ENCODE measurements at places on chromosomes 3 and 15.

- DNase-seq = no peak
Measured at GRCh38 chr3:130640027-130640426, 106.6 kb downstream of the PIK3R4 start.

DNA sequence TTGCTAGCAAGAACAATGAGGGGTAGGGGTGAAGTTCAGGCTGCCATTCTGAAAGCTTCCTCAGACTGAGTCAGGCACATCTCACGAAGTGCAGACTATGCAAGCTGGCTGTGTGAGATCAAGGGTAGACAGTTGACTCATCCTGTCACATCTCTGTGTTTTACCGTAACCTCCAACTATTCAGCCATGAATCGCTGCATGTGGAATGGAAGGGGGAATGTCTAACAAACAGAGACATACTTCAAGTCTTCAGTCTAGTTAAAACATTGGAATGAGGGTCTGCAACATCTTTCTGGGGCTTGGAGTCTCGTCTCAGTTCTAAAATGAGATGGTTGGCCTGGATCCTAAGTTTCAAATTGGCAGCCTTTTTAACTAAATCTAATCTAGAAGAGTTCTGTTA, 25.9 kb downstream of the AGTR1 start:
- no peak for DNase-seq

DNA sequence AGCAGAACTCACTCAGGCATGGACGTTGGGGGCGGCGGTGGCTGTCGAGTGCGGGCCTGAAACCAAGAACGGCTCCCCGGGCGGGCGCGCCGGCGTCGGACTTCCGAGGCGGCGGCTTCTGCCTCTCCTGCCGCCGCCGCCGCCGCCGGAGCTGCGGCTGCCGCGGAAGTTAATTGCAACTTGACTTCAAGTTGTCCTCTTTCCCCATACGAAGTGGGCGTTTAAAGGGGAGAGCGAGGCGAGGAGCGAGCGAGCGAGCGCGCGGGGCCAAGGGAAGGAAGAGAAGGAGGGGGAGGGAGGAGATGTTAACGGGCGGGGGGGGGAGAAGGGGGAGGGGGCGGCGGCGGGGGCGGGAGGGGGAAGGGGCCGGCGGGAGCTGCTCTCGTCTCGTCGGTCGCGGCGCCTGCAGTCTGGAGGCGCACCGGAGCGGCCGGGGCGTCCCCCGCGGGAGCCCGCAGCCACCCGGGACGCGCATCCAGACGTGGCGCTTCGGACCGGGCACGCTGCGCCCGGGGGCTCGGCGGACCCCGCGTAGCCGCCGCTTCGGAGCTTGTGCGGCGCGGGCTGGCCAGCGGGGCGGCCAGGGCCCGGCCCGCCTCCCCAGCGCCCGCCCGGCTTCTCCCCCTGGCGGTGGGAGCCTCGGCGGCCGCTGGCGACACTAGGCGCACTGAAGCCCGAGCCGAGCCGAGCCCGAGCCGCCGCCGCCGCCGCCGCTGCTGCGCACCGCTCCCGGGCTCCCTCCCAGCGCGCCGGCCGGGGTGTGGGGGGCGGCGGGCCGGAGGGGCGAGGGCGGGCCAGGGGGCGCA, 19.7 kb upstream of the SATB1 start:
- peak; percentile 80 for DNase-seq

DNA sequence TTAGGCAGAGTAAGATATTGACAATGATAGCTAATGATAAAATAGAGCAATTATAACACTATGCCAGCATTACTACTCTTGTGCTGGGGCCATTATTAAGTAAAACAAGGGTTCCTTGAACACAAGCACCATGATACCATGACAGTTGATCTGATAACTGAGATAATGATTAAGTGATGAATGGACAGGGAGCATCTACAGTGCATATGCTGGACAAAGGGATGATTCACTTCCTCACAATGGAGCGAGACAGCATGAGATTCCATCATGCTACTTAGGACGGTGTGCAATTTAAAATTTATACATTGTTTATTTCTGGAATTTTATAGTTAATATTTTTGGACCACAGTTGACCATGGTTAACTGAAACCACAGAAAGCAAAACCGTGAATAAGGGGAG, 156.6 kb downstream of the FHIT start:
- DNase-seq = no peak

DNA sequence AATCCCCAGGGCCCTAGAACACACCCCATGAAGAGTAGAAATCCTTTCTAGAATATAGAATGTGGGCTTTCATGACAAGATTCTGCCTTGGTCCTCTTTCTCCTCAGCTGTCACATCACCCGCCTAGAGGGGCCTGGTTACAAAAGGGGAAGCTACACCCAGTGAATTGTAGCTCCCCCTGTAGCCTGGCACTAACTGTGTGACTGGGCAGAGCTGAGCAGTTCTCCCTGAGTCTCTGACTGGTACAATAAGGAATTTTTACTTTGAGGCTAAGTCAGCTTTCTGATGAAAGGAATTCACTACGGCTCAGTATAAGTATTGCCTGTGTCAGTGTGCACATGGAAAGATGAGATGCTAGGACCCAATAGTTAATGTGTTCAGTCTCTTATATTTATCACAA, 28.7 kb upstream of the ZNF148 start:
- DNase-seq = no peak

DNA sequence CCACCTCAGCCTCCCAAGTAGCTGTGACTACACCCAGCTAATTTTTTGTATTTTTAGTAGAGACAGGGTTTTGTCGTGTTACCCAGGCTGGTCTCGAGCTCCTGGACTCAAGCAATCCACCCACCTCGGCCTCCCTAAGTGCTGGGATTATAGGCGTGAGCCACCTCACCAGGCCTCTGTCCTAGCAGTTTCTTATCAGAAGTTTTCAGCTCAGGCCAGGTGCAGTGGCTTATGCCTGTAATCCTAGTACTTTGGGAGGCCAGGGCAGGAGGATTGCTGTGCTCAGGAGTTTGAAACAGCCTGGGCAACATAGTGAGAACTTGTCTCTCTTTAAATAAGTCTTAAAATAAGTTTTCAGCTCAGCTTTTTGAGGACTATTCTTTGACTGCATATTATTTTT, 48.4 kb downstream of the SGO1 start:
- no peak for DNase-seq

DNA sequence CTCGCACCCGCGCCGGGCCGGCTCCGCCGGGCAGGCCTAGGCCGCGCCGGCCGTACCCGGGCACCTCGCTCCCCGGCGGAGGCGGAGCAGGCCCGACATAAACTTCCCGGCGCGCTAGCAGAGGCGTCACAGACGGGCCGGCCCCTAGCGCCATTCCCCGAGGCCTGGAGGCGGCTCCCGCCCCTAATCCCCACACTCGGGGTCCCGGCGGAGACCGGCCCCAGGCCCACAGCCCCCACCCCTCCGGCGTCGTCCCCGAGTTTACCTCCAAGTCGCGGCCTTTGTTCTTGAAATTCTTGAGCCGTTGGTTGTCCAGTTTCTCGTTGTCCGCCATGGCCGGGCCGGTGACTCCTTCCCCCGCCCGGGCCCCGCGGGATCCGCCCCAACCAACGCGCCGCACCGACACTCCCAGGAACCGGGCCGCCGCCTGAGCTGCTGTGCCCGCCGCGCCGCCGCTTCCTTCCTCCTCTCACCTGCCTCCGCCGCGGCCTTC, 376 bp downstream of the KPNA4 start:
- no peak for DNase-seq

- no peak for DNase-seq
Measured at GRCh38 chr15:47516972-47517371, 200.3 kb upstream of the SEMA6D start.

GRCh38 chr3:117722856-117723255, 1013.3 kb downstream of the TUSC7 start:
- DNase-seq = no peak

DNA sequence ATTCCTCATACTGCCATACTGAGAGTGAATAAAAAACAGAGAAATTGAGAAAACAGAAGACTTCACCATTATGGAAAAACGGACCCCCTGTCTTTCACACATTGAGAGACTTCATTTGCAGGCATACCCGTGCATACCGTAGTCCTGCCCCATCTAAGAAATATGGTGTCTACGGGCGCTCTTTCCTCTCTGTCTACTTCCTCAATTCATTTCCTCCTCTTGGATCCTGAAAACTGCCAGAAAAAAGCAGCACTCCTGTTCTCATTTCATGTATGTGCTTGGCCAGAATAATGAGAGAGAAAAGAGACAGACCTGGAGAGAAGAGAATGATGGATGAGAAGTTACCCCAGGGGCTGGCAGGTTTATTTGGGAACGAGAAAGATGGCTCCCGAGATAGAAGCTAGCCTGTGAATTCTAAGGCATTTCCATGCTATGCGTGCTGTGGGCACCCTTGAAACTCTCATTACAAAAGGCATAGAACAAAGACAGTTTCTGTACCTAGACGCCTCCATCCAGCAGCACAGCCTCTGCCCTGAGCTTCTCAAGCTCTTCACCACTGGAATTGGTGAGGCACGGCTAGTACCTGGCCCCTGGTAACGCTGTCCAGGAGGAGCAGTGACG, 62.5 kb upstream of the EPHB3 start:
- no peak for DNase-seq

DNA sequence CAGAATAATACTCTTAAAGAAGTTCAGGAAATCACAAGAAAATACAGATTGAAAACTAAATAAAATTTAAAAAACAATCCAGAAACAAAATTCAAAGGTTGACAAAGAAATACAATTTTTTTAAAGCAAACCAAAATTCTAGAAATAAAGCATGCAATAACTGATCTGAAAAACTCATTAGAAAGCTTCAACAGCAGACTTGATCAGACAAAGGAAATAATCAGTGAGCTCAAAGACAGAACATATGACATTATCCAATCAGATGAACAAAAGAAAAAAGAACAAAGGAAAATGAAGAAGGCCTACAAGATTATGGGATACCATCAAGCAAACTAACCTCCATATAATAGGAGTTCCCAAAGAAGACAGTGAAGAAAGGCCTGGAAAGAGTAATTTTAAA, 336.8 kb downstream of the RSL24D1 start:
- DNase-seq = no peak

GRCh38 chr15:31866248-31866647, 164.1 kb upstream of the CHRNA7 start:
- DNase-seq = no peak

GRCh38 chr15:89400116-89400781, 65.6 kb upstream of the POLG start:
- peak; percentile 66 for DNase-seq

- no peak for DNase-seq
Measured at GRCh38 chr3:71244826-71245488, 338.6 kb downstream of the FOXP1 start.

GRCh38 chr3:58994746-58995330, 55.0 kb downstream of the CFAP20DC start:
- DNase-seq = no peak

DNA sequence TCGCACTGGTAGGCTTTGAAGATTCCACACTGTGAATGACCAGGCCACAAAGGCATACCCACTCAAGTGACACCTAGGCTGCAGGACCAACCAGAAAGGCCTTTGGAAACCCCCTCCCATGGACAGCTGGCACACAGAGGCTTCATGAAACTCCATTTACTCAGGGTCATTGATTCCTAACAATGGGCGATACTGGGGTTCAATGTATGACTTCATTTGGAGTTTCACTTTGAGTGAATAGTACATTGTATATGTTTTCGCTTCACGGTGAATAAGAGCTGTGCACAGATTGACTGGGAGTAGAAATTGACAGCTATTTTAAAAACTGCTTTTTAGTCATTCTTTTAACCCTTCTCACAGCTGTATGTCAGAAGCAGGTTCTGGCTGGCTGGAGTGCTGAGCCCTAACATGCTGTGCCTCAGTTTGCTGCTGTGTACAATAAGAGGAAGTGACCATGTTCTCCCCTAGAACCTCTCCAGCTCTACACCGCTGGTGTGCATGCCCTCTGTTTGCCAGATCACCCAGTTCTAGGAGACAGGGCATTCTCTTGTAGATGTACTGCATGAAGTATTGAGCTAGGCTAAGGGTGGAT, 15.4 kb upstream of the CX3CR1 start:
- DNase-seq = no peak

DNA sequence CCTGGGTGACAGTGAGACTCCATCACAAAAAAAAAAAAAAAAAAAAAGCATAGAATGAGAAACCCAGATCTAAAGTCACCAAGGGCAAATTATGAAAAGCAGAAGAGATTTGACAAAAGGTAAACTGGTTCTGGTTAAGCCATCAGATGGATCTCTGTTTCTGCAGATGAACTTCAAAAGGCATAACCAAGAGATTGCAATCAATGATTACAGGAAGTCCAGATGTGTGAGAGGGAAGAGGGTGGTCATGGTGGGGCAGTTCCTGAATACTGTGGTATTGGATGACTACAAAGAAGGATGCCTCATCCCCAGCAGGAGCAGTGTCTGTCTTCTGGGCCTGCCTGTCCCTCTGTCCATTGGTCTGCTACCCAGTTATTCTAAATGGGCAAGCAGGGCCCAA, 3.8 kb downstream of the P4HTM start:
- DNase-seq = no peak

- no peak for DNase-seq
Measured at GRCh38 chr15:91420689-91421088, 320.6 kb downstream of the SV2B start.

DNA sequence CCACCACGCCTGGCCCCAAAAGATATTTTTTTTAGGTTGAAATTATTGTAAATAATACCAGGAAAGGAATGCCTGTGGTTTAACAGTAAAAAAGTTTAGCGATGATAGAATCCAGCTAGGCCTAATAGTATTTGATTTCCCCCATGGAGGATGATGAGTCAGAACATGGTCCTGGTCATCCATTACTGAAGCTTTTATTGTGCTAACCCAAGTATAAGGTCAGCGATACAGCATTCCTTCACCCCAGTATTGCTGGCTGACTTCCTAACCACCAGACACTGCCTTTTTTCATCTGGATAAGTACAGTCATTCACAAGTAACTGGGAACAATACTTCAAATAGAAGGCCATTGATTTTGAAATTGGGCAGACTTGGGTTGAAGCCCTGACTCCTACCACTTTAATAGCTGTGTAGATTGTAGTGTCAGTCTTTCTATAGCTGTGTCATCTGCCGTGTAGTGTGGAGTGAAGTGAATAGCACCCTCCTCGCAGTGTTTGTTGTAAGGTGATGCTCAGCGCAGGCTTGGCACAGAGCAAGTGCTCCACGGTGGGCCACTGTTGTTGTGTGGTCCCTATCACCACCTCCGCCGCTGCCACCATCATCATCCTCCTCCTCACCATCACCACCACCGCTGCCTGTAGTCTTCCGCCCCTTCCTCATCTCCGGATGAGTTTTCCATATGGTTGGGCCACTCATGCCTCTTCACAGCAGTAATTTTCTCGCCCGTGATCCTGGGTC, 436.0 kb upstream of the TPM1 start:
- DNase-seq = no peak
